ENCODE measurements at places on chromosomes 6 and 20.

DNA sequence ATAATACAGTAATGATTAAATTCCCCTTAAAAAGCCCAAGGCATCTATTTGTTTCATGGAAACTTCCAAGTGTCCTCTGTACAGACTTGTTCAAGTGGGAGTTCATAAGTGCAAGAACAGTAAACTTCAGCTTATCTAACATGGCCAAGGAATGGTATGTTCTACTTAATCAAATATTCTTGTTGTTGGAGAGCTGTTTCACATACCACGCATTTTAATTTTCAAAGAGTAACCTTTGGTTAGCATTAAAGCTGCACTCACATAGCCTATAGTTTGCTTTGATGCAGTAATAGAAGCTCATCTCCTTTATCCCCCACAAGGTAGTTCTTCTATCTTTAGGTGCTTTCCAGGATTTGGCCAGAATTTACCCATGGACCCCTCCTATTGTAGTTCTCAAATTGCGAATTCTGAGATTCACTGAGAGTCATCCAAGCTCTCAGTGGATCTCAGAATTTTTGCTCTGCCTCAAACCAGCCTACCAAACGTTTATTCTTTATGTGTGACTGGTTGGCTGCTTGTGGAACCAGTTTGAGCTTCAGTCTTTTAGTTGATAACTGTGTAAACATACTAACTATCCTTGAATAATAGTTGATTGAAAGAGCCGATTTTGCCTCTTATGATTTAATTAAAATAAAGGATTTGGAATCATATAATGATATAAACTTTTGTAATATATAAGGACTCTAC, 668.0 kb upstream of the FLRT3 start:
- DNase-seq = no peak

DNA sequence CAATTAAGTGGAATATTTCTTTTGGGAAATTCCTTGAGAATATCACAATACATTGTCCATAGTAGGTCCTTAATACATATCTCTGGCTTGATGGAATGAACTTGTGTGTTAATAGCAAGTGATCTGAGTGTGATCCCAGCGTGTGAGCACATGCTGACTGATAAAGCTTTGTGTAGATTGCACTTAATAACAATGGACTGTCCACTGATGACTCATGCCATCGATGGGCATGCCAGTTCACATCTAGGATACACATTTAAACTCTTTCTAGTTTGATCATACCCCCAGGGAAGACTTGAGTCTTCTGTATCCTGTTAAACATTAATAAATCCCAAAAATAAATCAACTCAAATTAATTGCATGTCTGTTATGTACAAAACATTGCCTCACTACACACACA, 454.3 kb upstream of the SPTLC3 start:
- DNase-seq = no peak

- peak; percentile 8 for DNase-seq
These were observed 53.1 kb upstream of the FAM83D start for GRCh38 chr20:38873050-38873581.

GRCh38 chr6:40037271-40037670, 103.0 kb upstream of the MOCS1 start:
- DNase-seq = no peak

GRCh38 chr20:56574531-56575142, 41.6 kb downstream of the FAM209B start:
- DNase-seq = no peak

GRCh38 chr6:168042426-168043192, 36.4 kb downstream of the FRMD1 start:
- DNase-seq = no peak

GRCh38 chr6:137405806-137406205, 88.4 kb downstream of the OLIG3 start:
- no peak for DNase-seq

DNA sequence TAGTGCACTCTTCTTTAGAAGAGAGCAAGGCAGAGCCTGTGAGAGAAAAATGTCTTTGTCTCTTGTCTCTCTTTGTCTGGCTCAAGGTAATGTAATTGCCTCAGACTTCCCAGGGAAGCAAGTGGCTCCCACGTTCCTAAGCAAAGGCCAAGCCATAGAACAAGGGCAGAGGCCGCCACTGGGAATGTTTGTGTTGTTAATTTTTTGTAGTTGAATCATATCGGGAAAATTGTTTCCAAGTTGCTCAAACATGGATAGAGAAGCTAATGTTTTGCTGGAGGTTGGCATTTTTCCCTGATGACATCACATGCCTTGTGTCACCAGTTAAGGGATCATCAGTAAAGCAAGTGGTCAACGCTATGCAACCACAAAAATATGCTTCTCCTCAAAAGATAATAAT, 211.5 kb upstream of the FOXA2 start:
- peak; percentile 92 for DNase-seq

- peak; percentile 98 for DNase-seq
These were observed 10.1 kb downstream of the MAP3K5 start for GRCh38 chr6:136782021-136782770.

DNA sequence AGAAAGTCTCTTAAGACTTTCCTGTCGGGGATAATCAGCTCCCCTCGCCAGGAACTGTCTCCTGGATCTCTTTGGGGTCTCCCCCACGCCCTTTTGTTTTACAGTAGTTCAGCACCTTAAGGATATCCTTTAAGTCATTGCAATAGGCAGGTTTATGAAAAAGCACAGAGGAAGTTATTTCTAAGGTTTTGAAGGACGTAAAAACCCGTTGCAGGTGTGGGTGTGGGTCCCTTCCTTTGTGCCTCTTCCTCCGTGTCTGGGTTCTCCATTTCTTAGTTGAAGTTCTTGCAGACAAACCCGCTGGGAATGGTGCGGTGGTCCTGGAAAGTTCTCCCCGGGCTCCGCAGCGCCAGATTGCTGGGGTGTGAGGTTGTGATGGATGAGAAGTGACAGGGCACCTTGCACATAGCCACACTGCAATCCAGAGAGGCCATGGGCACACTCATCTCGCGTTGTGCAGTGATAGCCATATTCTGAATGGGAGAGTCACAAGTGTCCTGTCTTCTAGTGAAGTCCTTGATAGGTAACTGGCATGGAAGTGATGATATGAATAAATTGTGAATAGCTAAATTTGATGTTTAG, 65.2 kb downstream of the GTF2H5 start:
- no peak for DNase-seq

DNA sequence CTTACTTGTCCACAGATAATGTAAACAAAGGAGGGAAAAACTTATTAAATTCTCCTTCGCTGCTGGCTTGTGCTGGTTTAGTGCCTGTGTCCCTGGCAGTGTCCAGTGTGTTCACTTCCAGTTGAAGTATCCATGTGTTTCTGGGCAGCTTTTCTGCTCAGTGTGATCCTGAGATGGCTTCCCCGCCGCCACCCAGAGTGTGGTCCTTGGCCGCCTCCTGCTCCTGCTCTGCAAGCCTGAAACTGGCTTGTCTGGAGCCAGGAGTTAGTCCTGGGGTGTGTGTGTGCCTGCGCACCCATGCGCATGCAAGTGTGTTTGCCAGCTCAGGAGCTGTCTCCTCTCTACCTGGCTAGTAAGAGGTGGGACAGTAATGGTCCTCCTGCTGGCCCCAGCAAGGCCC, 7.2 kb downstream of the BTBD3 start:
- DNase-seq = no peak

DNA sequence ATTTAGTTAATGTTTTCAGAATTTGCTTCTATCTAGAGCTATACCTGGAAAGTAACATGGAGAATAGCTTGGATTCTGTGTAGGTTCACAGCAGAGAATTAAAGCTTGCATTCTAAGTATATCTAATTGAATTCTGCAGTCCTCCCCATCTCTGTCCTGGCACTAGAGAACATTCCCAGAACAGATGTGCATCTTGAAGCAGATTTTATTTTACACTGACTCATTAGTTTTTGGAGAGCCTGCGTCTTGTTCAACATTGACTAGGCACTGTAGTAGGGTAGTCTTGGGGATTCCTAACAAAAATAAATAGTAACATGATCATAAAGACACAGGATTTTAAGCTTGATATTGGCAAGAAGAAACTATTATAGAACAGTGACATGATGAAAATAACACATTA, 36.2 kb upstream of the BAG2 start:
- DNase-seq = no peak

- DNase-seq = no peak
These were observed 87.8 kb downstream of the PLEKHG1 start for GRCh38 chr6:150687508-150687907.

DNA sequence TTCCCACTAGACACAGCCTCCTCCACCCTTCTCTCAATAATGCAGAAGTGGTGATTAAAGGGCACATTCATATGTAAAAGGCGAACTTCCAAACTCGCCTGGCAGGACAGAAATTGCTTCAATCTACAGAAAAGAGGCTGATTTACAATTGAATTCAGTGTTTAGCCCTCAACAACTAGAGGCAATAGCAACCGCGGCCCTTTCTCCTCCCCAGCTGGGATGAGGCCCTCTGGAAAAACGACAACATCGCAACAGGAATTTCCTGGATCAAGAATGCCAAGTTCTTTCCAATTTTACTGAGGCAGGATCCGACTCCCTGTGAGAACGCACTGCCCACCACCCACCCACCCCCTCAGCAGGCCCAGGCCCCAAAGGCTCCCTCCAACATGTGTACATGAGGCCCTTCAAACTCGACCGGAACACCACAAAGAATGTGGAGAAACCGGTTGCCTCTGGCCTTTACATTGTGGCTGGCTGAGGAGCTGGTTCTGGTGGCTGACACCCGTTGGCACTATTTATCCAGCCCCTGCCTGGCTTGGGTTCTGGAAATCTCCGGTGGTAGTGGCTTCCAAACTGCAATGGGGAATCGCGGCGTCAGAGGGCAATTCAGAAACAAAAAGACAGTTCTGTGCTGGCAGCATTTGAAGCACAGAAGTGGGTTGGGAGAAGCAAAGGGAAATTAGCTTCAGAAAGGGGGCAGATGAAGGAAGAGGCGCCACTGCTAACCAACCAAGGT, 36.8 kb downstream of the ZMYND8 start:
- DNase-seq = peak; percentile 89

DNA sequence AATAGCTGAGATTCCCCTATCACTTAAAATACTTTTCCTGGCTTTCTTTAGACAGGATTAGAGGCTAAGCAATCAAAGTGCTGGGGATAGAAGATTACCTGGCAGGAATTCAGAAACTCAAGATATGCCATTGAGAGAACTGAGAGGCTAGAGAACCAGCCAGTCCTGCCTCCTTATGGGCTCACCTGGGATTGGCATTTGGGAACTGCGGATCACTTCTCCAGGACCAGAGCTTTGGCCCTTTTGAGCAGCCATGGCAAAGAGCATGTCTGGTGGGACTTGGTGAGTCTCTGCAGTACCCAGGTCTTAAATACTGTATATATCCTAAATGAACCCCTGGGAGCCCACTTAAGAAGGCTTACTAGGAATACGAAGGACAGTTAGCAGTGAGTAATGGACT, 399.1 kb downstream of the BTBD3 start:
- DNase-seq = no peak

- DNase-seq = no peak
These were observed 381.7 kb upstream of the JARID2 start for GRCh38 chr6:14863902-14864850.

DNA sequence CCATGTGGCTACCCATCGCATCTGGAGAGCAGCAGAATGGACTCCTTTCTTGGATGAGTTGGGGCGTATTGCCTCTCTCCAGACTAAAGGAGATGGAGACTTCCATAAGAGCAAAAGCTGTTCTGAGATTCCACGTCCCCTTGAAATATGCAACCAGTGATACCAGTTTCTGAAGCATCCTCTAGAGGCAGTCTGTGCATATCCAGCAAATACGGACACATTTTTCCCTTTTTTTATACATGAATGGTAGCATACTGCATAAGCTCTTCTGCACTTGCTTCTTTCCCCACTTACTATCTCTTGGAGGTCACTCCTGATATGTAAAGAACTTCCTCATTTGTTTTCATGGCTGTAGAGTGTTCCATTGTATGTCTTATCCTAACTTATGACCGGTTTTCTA, 34.6 kb downstream of the TAF8 start:
- DNase-seq = no peak

- no peak for DNase-seq
These were observed 23.9 kb upstream of the ASXL1 start for GRCh38 chr20:32333988-32334885.

GRCh38 chr20:34546751-34547181, 11.8 kb upstream of the MAP1LC3A start:
- DNase-seq = no peak

DNA sequence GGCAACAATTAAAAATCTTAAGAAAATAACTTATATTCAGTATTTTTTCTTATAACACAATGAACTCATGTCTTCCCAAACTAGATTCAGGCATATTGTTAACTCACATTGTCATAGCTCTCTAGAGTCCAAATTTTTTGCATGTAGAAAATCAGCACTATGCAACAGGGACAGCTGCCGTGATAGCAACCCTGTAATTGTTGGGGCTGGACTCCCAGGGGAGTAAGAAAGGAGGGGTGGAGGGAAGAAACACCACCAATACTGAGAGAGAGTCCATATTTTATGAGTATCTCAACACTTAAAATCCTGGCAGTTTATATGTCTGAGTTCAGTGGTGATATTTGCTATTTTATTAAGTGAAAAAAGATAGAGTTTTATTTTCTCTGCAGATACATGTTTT, 89.6 kb upstream of the HS3ST5 start:
- no peak for DNase-seq

- no peak for DNase-seq
These were observed 13.9 kb upstream of the NAA20 start for GRCh38 chr20:20003031-20003954.

DNA sequence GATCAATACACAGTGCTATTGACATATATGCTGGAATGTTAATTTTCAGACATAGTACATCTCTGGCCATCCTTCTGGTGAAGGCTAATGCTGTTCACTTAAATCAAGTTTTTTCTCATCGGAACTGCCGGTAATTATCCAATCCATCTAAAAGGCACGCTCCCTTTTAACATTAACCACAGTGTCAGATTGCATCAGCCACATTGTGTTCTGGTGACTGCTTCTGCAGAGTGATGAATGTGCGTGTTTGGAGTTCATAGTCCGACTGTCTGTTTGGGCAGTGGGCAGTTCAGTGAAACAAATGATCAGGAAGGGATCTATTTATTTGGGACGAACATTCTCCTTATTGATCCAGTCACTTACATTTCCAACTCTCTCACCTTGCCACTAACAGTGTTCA, 49.5 kb downstream of the SOBP start:
- no peak for DNase-seq

- DNase-seq = no peak
These were observed 14.6 kb upstream of the TIAM2 start for GRCh38 chr6:154980273-154981078.

DNA sequence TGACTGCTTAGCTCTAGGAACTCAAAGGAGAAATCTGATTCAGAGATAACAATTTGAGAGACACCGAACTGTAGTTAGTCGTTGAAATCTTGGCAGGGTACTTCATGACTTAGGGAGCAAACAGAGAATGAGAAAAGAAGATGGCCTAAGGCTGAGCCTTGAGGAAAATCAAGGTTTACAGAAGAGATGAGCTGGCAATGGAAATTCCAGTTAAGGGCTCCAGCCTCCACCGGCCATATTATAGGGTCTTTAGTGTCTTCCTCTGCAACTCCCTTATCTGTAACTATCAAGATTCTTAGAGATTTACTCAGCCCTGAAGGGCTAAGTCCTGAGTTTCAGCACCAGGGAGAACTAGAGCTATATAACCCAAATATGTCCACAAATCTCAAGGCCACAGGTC, 26.6 kb downstream of the KCNK17 start:
- DNase-seq = no peak

- DNase-seq = peak; percentile 37
These were observed 154.7 kb upstream of the LAMP5 start for GRCh38 chr20:9359561-9360308.

- DNase-seq = no peak
These were observed 101.3 kb downstream of the SNX5 start for GRCh38 chr20:17867131-17867925.
